ENCODE measurements at places on chromosomes 3 and 15.
A peak's percentile ranks its signal among the peaks of the same experiment; 100 is the strongest.

GRCh38 chr3:134527538-134528186 is 41.8 kb downstream of the CEP63 start:
- DNase-seq: no peak

- DNase-seq: no peak
Observed at GRCh38 chr3:187310954-187311470, 19.5 kb upstream of the MASP1 start.

DNA sequence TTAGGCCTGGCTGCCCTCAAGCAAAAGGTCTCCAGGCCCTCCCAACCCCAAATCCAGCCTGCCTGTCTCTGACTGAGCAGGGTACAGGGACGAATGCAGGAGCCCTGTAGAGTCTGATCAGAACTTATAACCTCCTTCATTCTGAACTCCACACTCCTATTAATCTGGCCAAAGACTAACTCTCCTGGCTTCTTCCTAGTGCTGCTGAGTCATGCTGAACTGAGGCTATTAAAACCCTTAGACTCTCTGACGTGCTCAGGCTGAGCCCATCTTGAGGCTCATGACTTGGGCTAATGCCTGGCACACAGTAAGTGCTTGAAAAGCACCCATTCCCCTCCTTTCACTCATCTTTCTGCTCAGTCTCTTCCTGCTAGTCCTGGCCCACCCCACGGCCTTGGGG is 81.9 kb downstream of the NUP210 start:
- DNase-seq: no peak

GRCh38 chr3:15331606-15332404 is 581 bp downstream of the SH3BP5 start:
- no peak for DNase-seq

DNA sequence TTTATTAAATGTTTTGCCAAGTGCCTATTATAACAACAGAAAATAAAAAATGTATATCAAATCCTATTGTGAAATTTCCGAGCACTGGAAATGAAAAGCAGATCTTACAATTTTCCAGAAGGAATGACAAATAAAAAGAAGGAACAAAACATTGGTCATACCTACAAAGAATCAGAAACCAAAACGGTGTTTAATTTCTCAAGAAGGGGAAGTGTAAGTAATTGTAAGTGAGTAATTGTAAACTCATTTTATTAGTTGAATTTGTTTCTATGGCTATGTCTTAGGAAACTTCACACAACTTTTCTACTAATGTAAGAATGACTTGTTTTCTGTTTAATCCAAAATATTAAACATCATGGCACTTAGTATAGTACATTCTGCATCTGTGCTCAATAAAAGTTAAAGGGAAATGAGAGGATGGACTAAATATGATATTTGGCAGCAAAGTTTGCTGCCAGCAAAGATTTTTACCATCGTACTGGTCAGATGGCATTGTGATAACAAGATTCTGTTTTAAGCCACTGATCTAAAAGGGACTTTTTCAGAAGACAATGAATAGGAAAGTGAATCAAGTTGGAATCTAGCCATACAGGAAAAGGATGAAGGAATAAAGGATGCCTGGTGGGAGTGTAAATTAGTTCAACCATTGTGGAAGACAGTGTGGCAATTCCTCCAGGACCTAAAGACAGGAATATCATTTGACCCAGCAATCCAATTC is 232.4 kb downstream of the NFKBIZ start:
- DNase-seq: no peak

- DNase-seq: no peak
Observed at GRCh38 chr3:140290105-140290504, 355.1 kb downstream of the CLSTN2 start.

- no peak for DNase-seq
Observed at GRCh38 chr15:31040611-31041010, 49.2 kb upstream of the MTMR10 start.

DNA sequence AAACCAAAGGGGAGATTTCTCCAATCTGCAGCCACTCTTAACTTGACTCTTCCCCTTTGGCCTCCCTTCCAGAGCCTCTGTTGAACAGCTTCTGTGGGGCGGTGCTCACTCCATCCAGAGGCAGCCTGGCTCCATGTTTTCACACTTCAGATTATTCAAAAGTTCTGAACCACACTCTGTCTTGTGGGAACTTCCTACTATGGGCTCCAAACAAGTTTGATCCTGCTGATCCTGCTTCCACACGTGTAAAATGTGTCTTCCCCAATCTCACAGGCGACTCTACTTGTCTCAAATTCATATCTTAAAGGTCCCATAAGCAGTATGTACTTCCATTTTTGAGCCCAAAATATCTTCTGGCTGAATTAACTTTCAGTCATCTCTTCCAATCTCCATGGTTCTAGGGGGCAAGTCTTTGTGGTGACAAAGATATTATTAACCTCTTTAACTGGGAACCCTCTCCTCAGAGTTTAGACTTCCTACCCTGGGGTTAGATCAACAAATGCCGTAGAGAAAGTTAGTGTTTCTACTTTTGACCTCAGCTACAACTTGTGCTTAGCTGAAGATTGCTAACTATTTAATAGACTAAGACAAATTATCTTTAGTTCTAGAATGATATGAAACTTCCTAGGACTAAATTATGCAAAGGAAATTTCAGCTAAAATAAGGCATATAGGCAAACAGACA is 176.3 kb upstream of the BCL6 start:
- DNase-seq: no peak

GRCh38 chr3:170840291-170840859 is 29.6 kb downstream of the RPL22L1 start:
- no peak for DNase-seq

DNA sequence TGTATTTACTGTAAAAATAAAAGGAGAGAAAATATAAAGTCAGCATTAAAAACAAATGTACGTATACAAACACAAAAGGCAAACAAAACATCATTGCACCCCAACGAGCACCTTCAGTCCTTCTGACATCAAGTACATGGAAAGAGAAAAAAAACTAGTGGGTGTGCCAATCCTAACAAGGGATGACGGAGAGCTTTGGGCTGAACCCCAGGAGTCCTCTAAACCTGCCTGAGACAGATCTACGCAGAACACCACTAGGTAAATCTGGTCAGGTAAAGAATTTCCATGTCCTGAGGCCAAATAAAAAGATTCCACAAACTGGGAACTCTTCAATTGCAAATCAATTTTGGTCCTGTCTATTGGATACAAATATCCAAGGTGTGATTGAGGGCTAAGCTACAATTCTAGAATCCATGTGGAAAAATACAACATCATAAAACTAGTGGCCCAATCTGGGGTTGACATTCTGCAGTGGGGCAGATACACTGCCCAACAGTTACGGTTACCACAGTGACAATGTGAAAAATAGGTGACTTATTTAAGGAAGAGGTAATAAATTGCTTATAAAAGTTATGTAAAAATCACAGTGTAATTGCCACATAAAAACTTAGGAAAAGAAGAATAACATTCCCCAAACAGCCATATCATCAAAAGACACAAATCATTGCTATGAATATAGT is 14.2 kb downstream of the IFT80 start:
- no peak for DNase-seq

- DNase-seq: no peak
Observed at GRCh38 chr15:67175643-67176071, 78.8 kb downstream of the AAGAB start.

DNA sequence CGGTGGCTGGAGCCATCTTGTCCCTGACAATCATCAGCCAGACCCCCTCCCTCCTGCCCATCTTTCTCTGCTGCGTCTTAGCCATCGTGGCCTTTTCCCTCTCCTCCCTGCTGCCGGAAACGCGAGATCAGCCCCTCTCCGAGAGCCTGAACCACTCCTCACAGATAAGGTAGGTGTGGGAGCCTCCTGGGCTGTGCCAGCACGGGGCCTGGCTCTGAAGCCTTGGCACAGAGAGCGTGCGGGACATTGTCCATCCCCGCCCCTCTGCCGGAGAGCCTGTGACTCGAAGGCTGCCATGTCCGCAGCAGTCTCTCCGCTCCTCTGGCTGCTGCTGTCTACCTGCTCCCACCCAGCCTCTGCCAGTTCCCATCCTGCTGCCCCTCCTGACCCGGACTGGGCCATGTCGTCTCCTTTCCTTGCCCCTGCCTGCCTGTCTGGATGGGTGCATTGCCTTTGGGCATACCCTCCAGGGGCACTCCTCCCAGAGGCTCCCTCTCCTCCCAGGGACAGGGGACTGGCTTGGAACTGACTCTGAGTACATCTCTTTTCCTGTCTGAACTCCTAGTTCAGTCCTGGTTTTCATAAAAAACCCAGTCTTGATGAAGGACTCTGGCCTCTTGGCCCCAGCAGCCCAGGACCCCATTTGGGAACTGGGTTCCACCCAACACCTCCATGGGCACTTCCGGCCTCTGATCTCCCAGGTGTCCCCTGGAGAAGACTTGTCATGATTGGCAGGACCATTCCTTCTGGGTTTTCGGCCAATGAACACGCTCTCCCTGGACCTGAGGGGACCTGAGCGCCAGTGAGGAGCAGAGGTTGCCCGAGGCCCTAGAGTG is 30.0 kb upstream of the XYLB start:
- no peak for DNase-seq

- no peak for DNase-seq
Observed at GRCh38 chr3:28252001-28252431, 10.6 kb downstream of the CMC1 start.

- DNase-seq: no peak
Observed at GRCh38 chr3:139527265-139527664, 12.3 kb downstream of the RBP1 start.

- no peak for DNase-seq
Observed at GRCh38 chr3:8424281-8424680, 77.3 kb upstream of the LMCD1 start.

DNA sequence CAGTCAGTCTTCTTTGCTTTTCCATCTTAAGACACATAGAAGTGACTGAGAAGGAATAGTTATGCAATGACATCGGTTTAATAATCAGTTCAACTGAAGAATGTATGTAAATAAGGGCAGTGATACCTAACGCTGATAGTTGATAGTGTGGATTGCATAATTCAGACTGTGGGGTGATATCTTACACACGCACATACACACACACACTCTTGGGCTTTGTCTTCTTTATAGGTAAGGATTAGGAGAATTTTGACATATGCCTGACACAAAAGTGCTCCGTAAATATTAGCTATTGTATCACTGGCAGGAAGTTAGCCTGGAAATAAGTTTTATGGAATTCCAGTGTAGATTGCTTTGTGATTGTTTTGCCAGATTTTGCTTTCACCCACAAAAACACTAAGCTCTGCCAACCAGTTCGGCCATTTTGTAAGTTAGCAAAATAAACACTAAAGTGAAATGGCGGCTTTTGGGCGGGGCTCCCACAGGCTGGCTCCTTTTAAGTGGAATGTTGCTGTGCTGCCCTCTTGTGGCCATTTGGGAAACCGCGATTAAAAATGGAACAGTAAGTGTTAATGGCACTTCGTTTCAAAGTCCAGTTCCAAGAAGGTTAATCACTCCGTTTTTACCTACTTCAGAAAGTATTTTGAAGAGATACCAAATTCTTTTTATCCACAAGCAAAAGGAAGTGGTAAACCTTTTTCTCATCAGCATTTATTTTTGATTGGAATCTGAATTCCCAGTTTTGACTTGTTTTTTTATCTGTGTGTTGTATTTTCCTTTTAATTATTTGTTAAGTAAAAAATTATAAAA is 17.7 kb downstream of the CHD2 start:
- DNase-seq: peak; percentile 62

DNA sequence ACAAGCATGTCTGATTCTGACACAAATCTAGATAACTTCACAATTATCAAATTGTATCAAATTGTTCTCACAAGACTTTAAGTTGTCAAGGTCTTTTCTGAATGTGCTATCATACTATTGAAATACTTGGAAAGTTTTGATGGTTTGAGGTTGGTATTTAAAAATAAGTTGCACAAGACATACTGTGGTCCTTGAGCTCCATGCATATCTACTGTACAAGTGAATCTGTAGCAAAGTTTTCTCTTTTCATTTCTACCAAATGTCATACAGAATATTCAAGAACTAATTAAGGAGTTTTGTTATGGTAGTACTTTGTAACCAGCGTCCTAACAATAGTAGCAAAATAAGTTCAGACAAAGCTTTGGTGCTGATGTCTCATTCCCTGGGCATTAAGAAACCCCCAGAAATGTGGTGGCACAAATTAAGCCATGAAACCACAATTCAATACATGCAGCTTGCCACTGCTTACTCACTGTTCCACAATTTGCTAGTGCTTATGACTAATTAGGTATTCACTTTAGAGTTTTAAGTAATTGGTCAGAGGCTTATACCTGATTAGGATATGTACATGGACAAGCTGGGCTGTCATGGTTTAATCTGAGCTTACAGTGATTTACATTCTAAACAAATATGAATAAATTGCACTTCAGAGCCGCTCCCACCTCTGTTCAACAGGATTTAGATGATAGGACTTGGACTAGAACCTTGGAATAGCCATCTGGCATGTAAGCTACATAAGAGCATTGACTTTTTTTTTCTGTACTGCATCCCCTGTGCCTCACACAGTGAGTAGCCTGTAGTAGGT is 8.8 kb downstream of the TBC1D23 start:
- DNase-seq: peak; percentile 42
